ENCODE measurements at places on chromosomes 13 and 19.

DNA sequence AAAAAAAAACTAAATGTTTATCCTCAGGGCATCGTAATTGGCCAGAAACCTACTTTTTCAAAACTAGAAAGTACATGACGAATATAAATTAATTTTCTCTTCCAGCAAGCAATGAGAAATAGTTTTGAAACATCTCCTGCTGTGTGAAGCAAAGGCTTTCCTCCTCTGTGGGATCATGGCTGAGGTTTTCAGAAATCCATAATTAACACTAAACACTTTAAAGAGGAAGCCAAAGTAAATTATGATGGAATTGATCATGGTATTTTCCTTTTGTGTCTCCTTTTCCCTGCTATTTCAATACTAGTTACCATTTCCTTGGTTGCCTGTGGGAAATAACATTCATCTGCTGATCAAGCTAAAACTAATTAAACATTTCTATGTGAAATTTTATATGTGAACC, 1413.8 kb upstream of the PCDH20 start:
- no peak for DNase-seq

DNA sequence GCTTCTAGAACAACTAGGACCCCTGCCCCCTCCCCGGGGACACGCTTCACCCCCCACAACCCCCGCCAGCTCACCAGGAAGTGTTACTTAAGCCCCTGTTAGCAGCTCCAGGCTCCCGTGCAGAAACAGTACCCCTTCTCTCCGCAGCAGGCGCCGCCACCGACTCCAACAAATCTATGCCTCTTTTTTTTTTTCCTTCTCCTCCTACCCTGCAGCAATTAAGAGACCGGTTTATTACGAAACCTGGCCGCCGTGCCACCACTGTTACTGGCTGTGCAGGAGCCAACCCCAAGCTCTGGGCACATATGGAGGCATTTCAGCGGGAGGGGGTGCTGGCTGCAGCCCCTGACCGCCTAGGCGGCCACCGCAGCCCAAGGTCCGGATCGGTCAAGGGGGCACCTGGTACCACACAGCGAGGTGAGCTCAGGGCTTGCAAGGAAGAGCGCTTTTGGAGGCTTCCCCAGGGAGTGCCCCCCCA, 2.4 kb downstream of the GADD45B start:
- DNase-seq: no peak

DNA sequence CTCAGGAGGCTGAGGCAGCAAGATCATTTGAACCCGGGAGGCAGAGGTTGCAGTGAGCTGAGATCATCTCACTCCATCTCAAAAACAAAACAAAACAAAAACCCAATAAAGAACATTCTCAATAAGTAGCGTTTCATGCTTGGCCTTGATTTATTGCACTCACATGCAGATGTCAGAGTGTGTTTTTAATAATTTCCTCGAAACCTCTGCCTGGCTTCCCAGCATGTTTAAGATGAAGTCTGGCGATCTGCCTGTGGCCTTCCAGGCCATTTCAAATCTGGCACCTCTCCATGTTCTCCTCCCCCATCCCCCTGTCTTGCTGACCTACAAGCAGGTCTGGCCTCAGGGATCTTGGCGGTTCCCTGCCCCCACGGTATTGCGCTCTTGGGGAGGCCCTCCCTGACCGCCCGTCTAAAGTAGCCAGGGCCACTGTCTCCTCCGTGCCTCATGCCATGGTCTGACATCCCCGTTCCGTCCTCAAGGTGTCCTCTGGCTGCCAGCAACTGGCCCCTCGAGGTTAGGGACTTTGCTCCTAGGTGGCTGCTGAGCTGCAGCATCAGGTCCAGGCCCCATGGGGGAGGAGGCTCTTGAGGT, 1.6 kb downstream of the WDR88 start:
- no peak for DNase-seq

- no peak for DNase-seq
These were observed 250.9 kb upstream of the HTR2A start for GRCh38 chr13:47147812-47148119.

DNA sequence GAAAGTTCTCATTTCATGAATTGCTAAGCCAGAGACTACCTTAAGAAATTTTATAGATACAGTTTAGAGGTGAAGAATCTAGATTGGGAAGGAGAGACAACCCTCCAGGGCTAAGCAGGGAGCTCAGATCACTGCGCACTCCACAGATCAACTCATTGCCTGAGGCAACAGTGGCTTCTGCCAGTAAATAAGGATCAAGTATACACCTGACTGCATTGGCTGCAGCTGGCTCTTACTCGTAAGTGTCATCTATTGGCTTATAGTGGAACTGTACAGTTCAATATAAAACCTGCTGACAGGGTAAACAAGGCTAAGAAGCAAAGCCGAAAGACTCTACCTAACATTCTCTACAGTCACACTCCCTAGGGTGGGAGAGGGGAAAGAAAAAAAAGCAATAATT, 18.0 kb upstream of the C1QTNF9B start:
- no peak for DNase-seq

DNA sequence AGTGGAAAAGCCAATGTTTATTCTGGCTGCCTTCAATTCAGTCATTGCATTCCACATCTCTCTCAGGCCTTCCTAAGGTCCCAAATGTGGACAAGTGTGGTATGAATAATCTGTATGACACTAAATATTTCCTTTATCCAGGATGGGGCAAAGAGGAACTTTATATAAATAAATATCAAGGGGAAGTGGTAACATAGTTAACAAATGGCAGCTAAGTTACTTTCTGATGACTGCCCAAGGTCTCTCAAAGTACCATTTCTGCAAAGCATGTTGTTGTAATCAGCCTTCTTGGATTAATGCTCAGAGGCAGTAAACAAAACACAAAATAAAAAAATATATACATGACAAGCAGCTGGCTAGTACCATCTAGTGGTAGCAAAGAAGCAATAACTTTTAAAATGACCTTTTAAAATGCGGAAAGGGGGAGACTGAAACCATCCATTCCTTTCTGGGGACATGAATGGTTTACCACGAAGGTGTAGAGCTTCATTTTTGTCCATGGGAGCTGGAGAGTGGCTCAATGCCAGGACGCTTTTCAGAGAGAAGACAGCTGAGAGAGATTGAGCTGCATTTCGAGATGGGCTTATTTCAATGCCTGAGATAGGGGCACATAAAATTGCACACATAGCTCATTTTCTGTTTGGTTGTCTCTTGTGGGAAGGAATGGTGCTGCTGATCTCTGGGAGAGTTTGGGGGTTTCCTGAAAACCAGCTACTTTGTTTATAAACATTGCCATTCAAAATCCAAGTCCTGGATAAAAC, 259.2 kb downstream of the RFC3 start:
- DNase-seq: no peak

GRCh38 chr13:41137241-41137640, 4.6 kb upstream of the KBTBD6 start:
- DNase-seq: no peak

- no peak for DNase-seq
These were observed 31.2 kb downstream of the KATNAL1 start for GRCh38 chr13:30276178-30276577.

DNA sequence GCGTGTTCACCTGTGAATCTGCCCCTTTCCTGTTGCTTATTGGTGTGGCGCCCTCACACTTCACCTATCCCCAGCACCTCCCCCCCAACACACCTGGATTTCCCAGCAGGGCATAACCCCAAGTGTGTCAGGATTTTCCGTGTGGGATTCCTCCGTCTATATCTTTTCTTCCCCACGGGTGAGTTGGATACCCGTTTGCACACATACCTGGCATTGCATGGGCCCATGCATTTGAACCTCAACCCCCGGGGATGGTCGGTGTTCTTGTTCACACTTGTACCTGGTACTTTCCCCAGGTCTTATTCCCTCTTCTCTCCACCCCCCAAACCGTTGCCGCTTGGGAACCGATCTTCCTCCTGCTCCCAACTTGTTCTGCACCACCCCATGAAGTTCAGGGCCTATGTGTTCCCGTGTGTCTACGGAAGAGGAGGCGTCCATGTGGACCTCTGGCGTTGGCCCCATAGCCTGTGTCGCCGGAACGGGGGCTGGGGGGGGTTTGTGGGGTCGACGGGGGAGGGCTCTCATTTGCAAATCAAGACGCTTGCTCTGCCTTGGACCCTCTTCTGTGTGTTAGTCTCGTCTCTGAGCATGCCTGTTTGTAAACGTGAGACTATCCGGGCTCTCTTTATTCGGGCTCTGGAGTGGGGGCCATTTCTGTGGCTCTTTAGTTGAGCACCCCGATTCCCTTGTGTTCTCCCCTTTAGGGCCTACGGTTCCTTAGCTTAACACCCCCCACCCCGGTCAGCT, 1.7 kb downstream of the PRR12 start:
- peak; percentile 48 for DNase-seq

GRCh38 chr19:7670150-7670783, 1.4 kb downstream of the RETN start:
- DNase-seq: peak; percentile 48

DNA sequence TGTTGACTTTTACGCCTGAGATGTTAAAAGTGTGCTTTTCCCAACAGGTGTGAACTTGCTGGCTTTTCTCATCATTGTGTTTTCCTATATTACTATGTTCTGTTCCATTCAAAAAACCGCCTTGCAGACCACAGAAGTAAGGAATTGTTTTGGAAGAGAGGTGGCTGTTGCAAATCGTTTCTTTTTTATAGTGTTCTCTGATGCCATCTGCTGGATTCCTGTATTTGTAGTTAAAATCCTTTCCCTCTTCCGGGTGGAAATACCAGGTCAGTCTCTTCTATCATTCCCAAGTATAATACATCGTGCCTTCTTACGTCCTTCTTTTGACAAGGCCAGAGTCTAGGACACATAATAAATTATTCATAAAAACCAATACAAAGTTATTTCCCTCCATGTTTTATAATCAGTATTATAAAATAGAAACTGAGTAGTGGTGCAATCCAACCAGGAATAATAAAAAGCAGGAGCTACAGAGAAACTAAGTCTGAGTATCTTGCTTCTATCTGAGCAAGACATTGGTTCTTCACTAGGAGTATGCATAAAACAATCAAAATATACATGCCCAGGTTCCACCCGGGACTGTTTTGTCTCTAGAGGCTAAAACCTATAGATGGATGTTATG, 57.9 kb downstream of the RXFP2 start:
- no peak for DNase-seq

DNA sequence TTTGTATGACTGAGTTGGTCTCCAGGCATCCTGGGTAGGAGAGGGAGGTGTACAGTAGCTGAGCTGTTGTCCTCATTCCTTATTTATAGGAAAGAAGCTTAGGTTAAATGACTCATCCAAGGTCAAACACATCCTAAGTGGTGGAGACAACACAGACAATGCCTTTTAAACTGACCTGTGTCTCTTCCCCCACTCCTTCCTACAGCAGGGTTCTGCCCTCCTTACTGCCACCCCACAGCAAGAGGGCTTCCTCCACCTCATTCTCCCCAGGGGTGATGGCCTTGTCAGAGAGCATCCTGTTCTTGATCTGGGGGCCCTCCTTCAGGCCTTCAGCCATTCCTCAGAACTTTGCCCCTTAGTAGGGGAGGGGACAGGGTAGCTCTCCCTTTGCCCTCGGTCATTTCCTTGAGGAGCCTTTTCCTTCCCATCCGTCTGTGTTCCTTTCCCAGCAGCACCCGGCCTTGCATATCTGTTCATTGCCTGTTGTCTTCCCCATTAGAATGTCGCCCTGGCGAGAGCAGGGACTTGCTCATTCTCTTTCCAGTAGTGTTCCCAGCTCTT, 48.2 kb upstream of the GPI start:
- no peak for DNase-seq

GRCh38 chr13:77319536-77319935, 7.4 kb downstream of the MYCBP2 start:
- DNase-seq: no peak

DNA sequence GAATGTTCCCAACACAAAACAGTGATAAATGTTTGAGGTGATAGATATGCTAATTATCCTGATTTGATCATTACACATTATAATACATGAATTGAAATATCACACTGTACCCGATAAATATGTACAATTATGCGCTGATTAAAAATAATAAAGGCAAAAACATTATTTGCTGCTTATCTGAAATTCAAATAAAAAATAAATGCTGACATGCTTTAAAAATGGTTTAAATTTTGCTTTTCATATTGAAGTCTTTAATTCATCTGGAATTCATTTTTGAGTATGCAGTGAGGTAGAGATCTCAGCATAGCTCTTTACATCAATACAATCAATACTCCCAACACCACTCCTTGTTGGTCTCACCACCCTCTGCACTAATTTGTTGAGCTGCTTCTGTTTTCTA, 330.8 kb downstream of the NALCN start:
- no peak for DNase-seq

DNA sequence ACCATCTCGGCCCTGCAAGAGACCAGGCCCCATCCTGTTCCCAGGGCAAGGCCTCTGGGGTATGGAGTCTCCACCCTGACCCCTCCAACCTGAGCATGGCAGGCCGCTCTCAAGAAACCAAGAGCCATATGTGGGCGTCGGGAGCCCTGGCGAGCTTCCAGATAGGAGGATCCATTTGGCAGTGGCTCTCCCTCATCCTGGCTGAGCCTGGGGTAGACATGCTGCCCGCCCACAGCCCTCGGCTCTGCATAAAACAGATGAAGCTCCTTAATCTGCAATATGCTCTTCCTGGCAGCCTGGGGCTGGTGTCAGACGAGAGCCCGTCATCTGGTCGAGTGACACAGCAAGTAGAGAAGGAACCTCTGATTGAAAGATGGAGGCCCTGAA, 6.1 kb downstream of the ATP13A1 start:
- DNase-seq: peak; percentile 63

- no peak for DNase-seq
These were observed 3.9 kb upstream of the KLK15 start for GRCh38 chr19:50837300-50837699.

DNA sequence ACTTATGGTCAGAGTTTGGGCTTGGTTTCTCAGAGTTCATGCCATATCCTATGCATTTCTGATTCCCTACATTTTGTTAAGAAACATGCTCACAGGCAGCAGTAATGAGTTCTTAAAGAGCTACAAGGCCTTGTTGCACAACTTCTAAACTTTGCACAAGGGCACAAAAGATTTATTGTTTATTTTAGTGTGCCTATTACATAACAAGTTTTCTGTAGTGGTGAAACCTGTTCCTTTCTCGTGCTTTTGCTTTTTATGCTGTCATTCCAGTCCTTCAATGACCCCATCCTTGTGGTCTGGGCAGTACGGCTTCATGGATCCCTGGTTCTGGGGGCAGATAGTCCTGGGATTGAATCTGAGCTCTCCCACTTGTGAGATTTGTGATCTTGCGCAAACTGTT, 17.8 kb downstream of the ZNF507 start:
- DNase-seq: no peak

Data from NCI-H446 (cell line).